Activated CD4-positive, alpha-beta memory T cell treated with anti-CD3 and anti-CD28 coated beads for 36 hours (primary cell): ENCODE measurements at places on chromosomes 6 and 20.

- DNase-seq = no peak
Measured at GRCh38 chr6:70241991-70242420, 60.9 kb downstream of the COL9A1 start.

GRCh38 chr20:37274851-37275524 lies 13.4 kb upstream of the GHRH start:
- no peak for DNase-seq

DNA sequence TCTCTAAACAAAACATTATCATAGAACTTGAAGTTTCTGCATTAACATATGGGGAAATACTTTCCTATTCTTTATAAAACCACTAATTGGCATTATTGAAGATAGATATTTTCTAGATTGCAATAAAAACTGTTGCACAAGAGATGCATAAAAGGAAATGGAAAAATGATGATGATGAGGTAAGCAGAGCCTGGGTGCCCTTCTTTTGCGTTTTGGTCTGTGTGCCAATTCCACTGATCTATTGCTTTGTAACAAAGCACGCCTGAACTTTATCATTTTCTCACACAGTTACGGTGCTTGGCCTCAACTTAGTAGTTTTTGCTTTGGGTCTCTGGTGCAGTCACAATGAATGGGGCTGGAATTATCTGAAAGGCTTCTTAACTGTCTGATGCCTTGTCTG lies 450.5 kb downstream of the MAFB start:
- DNase-seq = no peak

DNA sequence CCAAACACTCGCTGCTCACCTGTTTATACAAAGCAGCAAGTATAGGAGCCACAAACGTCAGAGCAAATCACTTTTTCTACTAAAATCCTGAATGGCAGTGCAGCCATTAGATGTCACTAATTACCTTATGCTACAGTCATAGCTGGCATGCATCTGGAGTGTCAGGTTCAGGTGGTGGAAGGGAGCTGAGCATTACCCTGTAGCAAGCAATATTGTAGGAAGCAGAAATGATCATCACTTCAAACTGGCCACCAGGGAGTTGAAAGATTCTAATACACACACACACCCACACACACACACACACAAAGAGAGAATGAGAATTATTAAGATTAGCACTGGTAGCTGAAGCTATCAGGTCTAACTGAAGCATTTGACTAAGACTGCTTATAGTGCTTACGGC lies 75.8 kb downstream of the EFHC1 start:
- DNase-seq = no peak

- DNase-seq = no peak
Measured at GRCh38 chr20:11380283-11380682, 537.4 kb upstream of the BTBD3 start.

DNA sequence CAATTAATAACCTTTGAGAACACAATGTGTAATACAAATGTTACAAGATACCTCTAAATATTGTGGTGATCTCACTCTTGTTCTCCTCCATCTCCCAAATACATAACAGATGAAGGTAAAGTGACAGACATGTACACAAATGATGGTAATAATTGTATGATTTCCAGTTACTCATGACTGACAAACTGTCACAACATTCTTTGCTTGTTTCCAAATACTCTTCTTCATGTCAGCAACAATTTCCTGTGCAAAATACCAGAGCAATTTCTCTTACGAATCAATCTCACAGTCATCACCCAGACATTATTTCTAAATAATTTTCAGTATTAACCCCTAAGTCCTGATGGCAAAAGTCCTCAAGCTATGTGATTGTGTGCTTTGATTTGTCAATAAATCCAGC lies 92.9 kb downstream of the RPS12 start:
- DNase-seq = no peak

- DNase-seq = no peak
Measured at GRCh38 chr6:119587537-119587936, 238.0 kb upstream of the MAN1A1 start.

DNA sequence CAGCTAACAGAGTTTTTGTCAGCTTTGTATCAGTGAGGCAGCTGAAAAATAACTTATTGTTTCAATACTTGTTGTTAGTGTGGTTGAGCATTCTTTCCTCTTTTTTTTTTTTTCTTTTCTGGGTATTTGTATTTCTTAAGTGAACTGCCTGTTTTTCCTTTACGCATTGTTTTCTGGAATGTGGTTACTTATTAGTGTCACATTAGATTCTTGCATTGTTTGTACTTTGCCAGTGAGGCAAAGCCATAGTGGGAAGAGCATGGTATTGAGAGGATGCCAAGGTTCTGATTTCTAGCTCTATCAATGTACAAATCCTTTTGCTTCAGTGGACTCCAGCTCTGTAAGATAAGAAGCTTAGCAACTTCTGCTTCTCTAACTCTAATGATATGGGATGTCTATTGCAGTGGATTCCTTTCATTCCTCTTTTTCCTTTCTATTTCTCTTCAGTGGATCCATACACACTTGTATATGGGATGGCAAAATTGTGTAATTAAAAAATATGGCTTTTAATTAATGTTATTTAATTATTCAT lies 3.9 kb downstream of the CDKAL1 start:
- no peak for DNase-seq

DNA sequence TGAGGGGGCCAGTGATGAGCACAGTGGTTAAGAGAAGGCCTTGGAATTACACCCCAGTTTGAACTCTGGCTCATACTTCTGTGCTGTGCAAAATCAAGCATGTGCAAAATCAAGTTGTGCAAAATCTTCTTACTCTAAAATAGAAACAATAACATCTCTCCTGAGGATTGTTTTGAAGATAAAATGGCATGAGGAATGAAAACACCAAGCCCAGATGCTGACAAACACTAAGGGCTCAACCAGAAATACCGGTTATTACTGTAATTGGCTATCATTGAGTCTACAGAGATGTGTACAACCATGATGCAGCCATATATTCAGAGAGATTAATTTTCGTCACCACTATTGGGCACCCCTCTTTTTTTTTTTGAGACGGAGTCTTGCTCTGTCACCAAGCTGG lies 5.9 kb upstream of the BCAS1 start:
- no peak for DNase-seq

GRCh38 chr20:47503685-47504084 lies 2.0 kb downstream of the NCOA3 start:
- no peak for DNase-seq

GRCh38 chr20:2405693-2406065 lies 25.0 kb downstream of the TGM6 start:
- DNase-seq = no peak

DNA sequence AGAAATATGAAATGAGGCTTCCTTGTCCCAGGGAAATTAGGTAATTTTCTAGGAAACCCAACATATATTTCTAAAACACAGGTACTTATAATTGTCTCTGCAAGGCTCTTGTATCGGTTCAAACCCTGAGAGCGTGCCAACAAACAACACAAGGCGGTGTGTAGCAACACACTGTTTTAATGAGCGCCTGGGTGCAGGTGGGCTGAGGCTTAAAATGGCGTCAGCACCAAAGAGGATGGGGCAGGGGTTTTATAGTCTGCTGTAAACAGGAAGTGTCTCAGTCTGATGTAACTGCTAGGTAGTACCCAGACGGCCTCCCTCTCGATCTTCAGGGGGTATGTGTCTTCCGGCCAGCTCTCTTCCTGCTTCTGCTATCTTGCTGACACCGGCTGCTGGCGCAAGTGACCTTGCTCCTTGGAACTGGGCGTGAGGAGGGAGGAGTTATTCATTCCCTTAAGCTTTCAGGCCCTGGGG lies 69.7 kb downstream of the EPB41L2 start:
- no peak for DNase-seq

- no peak for DNase-seq
Measured at GRCh38 chr6:119215309-119215708, 134.3 kb downstream of the MAN1A1 start.

DNA sequence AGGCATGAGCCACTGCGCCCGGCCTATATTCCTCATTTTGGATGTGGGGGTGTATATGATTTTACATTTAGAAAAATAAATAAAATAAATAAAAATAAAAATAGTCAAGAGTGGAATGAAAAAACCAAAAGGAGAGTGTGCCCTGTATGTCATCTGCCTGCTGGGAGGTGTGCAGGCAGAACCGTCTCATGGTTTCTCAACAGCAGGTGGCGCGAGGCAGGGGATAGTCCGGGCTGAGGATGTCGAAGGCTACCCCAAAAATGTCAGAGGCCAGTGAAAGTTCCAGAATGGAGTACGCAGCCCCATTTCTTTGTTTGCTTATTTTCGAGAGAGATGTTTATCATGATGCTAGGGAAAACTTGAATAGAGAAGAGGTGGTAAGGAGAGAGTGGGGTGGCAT lies 16.4 kb upstream of the KIF16B start:
- no peak for DNase-seq

DNA sequence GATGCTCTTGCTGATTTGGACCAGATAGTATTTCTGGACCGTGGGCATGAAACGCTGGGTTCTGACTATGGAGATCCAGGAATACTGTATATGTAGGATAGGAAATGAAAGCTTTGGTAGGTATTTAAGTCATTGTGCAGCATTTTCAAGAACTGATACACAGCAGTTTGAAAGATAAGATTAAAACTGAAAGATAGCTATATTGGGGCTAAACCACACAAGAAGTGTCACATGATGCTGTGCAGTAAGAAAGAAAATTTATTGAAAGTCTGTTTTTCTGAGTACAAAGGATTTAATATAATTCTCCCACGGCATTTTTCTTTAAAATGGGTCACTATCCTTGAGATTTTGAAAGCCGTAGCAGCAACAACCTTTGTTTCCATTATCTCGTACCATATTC lies 305 bp downstream of the IL17A start:
- no peak for DNase-seq

- no peak for DNase-seq
Measured at GRCh38 chr6:70980727-70981126, 23.9 kb upstream of the B3GAT2 start.

- no peak for DNase-seq
Measured at GRCh38 chr20:50611128-50611810, 80.1 kb downstream of the RIPOR3 start.

DNA sequence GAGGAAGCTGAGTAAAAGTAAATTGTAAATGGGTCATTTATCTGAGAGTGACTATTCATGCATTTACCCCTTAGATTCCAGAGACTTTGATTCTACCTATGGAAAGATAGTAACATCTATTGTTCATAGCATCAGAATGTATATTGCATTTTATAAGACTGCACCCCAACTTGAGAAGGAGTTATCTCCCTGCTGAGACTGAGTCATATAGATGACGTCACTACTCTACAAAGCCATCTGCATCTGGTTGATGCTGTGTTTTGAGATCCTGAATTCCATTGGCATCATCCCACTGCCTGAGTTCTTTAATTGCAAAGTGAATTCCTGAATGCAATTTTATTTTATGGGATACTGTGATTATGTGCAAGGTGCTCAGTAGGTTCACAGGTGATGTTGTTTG lies 444.0 kb upstream of the SLC35B3 start:
- no peak for DNase-seq

DNA sequence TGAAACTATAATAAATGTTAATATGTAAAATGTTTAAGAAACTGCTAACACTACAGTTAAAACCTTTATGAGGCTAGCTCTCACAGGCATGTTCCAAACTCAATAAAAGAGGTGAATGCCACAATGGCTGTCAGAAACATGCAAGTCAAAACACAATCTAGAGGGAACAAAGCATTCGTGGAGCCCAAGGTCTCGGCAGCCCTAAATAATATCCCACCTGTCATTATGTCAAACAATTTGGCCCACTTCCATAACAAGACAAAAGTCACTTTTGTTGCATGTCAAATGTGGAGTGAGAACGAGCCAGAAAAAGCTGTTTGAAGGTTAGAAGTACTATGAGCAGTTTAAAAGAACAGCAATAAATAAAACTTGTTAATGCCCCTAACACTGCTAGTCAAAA lies 181.9 kb downstream of the GMDS start:
- DNase-seq = no peak

DNA sequence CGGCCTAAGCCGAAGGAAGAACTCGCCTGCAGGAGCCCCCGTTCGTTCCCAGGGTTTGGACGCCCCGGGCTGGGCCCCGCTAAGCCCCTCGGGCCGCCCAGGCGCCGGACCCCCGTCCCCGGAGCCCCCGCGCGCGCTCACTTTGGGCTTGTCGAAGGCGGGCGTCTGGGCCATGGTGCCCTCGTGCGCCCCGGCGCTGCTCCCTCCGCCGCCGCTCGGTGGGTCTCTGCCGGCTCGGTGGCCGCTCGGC lies 140 bp downstream of the ADA start:
- no peak for DNase-seq

DNA sequence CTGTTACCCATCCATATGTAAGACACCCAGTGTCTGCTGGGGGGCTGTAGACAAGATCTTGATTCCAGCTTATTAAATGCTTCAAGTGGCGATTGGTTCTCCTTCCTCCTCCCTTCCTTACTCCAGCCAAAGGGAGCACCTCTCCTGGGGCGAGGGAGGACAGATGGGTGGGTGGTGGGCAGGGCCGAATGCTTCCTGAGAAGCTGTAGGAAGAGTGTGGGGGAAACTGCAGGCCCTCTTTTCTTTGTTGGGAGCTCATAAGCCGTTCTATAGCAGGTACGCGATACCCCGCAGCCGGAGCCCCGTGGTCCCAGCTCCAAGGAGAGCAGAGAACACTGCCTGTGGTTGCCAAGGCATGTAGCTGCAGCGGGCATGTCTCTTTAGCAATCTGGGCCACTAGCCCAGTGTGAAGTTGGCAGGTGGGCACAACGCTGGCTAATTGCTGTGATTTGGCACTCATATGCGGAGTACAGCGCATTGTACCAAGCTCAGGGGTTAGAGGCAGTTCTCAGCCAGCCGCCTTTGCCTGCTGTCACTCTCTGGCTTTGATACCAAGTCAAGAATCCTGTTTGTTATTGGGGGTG lies 14.7 kb upstream of the KCNG1 start:
- no peak for DNase-seq

DNA sequence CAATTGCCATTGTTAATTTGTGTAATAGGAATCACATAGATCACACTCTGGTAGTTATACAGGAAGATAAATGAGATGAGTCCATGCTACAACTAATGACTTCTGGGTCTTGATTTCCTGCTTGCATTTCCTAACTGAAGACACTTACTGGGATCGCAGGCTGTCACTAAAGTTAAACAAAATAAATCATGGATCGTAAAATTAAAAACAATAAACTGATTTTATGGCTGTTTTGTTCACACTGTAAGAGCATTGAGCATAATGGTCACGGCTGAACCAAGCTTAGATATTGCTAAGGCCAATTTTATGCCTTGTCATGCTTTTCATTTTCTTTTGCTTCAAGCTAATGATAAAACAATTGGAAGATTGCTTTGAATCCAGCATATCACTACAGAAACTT lies 332.5 kb upstream of the CITED2 start:
- DNase-seq = no peak

DNA sequence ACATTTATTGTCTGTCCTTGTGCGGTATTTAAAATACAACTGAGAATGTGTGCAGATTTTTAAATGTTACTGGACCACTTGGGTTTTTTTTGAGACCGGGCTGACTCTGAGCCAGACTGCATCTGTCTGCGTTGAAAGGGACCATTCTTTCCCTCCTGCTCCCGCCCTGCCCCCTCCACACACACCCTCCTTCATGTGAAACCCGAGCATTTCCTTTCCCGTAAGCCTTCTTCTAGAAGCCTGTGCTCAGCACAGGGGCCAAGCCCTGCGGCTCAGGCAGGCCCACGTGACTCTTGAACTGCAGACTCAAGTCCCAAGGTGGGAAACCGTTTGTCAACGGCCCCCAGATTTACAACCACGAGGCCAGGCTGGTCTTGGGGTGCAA lies 82.7 kb upstream of the FOXC1 start:
- peak; percentile 67 for DNase-seq

- no peak for DNase-seq
Measured at GRCh38 chr6:2652611-2653010, 98.1 kb downstream of the MYLK4 start.
